ENCODE measurements at places on chromosomes 3 and 15. TPM values are rescaled to one million over a fixed set of nuclear protein-coding genes. Genes with fewer than 3 reads are reported as not detected.

Gene FSIP1
- 0.15 TPM for total RNA-seq

Gene B3GALNT1
- 5.4 TPM for total RNA-seq

Gene ISY1
- total RNA-seq = 26.2 TPM

Gene NR1I2
- total RNA-seq = 1.6 TPM

Gene VEPH1
- 3.3 TPM for total RNA-seq

Gene TMIE
- total RNA-seq = 0.59 TPM

Gene IVD
- total RNA-seq = 31.4 TPM

Gene DLL4
- total RNA-seq = 0.26 TPM
